GDM1 (cell line): ENCODE measurements at places on chromosomes 13 and 19.

GRCh38 chr13:101916108-101916774 is 463.8 kb downstream of the ITGBL1 start:
- DNase-seq, result no peak

DNA sequence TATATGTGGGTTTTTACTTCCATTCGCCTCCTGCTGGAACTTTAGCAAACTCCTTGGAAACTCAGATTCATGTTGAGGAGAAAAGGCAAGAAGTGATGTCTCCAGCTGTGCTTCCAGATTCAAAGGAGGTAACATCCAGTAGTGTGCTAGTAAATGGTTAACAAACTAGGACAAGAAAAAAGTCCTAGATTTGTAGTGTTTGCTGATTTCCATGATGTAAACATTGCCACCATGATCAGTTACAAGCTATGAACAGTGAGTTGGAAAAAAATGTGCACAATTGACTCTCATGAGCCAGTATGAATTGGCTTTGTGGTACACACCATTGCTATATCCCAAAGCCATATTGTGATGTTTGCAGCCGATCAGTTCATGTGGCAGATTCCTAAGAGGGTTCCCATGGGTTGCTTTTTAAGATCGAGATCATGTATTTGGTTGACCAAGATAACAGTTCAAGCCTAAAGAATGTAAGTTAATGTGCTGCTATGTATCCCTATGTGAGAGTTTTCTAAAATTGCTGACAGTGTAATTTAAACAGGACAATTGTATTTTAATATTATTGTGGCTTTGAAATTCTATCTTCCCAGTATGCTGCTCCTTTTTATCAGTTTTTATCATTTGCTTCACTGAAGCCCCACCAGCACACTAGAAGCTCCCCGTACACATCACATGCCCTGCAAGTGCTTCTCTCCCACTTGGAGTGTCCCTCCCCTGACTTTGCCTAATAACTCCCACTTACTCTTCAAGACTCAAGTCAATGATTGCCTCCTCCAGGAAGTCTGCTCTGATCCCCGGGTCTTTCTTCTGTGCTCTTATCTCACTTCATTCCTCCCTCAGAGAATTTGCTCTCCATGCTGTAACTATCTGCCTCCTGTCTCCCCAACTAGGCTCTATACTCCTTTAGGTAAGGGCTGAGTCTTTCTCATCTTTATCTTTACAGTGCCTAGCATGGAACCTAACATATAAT is 148.3 kb downstream of the RGCC start:
- no peak for DNase-seq

- no peak for DNase-seq
Observed at GRCh38 chr19:48768994-48769713, 13.8 kb downstream of the FGF21 start.

- DNase-seq, result no peak
Observed at GRCh38 chr19:11330127-11330526, 9.3 kb downstream of the RAB3D start.

- no peak for DNase-seq
Observed at GRCh38 chr19:36003284-36003683, 5.3 kb downstream of the SYNE4 start.
